Stimulated activated CD4-positive, alpha-beta T cell treated with anti-CD3 and anti-CD28 coated beads, Interleukin-4, amount 100 ng/mL, for 1 hour (primary cell): ENCODE measurements at places on chromosomes 5 and 9.

DNA sequence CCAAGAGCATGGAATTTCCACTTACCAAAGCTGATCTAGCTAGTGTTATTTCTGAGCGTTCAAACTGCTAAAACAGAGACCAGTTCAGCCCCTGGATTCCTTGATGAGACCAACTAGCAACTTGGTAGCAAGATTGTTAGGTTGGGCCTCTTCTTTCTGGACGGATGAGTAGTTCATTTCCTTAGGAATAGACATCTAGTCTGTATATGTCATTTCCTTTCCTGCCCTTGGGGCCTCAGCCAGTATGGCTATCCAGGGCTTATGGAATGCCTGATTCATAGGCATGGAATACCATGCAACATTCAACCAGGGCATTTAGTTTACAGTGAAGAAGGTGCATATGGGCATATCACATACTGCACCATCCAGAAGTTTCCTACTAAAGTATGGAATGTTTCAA is 14.5 kb upstream of the LPAR1 start:
- no peak for DNase-seq

- DNase-seq: peak; percentile 32
Measured at GRCh38 chr9:136095070-136096058, at the start of gene NACC2. TSS of gene NACC2 (minus strand) at chr9:136095289. CDS start at chr9:136050521, 44,768 bp downstream.

DNA sequence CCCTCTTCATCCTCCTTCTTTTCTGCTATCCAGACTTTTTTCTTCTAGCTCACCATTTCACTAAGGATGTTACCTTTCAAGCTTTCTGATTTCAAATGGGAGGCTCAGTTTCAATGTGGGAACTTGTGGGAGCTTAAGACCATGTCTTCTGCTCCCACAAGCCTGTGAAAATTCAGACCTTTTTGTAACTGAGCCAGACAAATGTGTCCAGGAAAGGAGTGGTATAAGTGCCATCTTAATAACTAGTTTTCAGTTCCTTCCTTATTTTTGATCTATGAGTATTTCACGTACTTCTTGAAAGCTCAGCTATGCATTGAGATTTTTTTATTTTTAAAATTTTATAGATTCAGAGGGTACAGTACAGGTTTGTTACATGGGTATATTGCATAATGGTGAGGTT is 4.6 kb upstream of the ERCC6L2 start:
- DNase-seq: no peak

DNA sequence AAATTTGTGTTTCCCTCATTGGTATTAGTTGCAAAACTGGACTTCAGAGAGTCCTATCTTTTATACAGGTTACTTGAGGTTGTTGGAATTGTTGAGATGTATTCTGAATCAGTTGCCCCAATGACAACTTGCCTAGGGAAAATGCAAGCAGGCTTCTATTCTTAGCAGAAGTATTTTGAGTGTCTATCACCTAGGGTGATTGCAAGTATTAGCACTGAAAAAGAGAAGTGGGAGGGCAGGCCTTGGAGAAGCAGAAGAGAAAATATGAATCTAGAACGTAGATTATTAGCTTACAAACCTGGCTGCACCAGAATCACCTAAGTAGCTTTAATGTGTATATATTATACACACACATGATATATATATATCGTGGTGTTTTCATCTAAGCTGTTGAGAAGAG is 43.2 kb downstream of the ADAMTS12 start:
- no peak for DNase-seq
